ENCODE measurements at places on chromosomes 1 and 21. TPM values are rescaled to one million over a fixed set of nuclear protein-coding genes. Genes with fewer than 3 reads are reported as not detected.

ELAVL4 gene
- total RNA-seq = not detected

GJA4 gene
- total RNA-seq = not detected

TACSTD2 gene
- 0.28 TPM for total RNA-seq

MPL gene
- total RNA-seq = not detected

TMEM82 gene
- not detected for total RNA-seq

MSH4 gene
- 0.26 TPM for total RNA-seq

FOXO6 gene
- total RNA-seq = 2.5 TPM

SPRR2B gene
- not detected for total RNA-seq

RORC gene
- not detected for total RNA-seq

DCST1 gene
- total RNA-seq = not detected

HMGN1 gene
- total RNA-seq = 293 TPM

SOX13 gene
- total RNA-seq = 53.0 TPM

ATF6 gene
- 16.4 TPM for total RNA-seq

TTC39A gene
- total RNA-seq = 8.3 TPM

OTUD7B gene
- total RNA-seq = 24.1 TPM

GPR25 gene
- total RNA-seq = not detected

LCE1B gene
- total RNA-seq = not detected

OPRD1 gene
- total RNA-seq = 5.4 TPM

PDC gene
- not detected for total RNA-seq

CNR2 gene
- total RNA-seq = not detected

RIMKLA gene
- total RNA-seq = 13.6 TPM

LRRIQ3 gene
- 0.85 TPM for total RNA-seq

GBP2 gene
- total RNA-seq = 3.0 TPM

RNF19B gene
- 29.1 TPM for total RNA-seq

ST6GALNAC5 gene
- total RNA-seq = not detected

LEMD1 gene
- not detected for total RNA-seq

CD5L gene
- not detected for total RNA-seq

NHLH1 gene
- total RNA-seq = 0.18 TPM

C1orf53 gene
- 7.2 TPM for total RNA-seq

AADACL4 gene
- total RNA-seq = not detected
